ENCODE measurements at places on chromosomes 7 and 10. TPM values are rescaled to one million over a fixed set of nuclear protein-coding genes. Genes with fewer than 3 reads are reported as not detected.

PRPS1L1 gene
- not detected for total RNA-seq

RAMP3 gene
- total RNA-seq = 57.8 TPM

OGDHL gene
- 6.1 TPM for total RNA-seq

DNAJC2 gene
- total RNA-seq = 17.5 TPM

DNA sequence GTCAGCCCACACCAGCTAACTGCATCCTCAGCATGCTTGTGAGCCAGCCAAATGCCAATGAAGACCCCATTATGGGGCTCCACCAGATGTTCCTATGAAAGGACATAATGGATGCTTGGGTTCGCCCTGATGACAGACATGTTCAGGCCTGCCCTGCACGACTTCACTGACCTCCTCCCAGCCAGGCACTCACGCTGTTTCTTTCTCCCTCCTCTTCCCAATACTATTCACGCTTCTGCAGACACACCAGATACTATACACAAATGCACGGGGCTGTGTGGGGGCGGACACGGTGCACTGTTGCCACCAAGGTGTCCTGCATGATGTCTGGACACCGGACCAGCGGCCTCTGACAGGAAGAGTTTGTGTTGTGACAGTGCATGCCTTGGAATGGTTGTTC lies 284.2 kb downstream of the PRPF18 start:
- no peak for DNase-seq

SCIN gene
- total RNA-seq = 0.95 TPM
